Daoy (cell line): ENCODE measurements at places on chromosomes 1 and 21.

DNA sequence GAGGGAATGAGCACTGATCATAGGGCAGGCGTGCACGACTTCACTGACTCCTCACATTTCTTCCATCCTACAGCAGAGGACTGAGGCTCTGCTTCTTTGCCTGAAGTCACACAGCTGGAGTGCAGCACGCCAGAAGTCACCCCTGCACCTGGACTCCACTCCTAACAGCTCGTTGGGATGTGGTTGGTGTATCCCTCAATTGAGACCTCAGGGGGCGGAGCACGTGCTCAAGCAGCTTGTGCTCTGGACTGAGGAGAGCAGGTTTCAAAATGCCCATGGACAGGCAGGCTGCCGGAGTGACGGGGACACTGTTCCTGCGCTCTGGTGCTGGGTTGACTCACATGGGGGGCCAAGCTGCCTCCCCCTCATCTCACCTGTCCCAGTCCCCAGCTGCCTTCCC, 13.9 kb downstream of the CHIT1 start:
- no peak for DNase-seq

DNA sequence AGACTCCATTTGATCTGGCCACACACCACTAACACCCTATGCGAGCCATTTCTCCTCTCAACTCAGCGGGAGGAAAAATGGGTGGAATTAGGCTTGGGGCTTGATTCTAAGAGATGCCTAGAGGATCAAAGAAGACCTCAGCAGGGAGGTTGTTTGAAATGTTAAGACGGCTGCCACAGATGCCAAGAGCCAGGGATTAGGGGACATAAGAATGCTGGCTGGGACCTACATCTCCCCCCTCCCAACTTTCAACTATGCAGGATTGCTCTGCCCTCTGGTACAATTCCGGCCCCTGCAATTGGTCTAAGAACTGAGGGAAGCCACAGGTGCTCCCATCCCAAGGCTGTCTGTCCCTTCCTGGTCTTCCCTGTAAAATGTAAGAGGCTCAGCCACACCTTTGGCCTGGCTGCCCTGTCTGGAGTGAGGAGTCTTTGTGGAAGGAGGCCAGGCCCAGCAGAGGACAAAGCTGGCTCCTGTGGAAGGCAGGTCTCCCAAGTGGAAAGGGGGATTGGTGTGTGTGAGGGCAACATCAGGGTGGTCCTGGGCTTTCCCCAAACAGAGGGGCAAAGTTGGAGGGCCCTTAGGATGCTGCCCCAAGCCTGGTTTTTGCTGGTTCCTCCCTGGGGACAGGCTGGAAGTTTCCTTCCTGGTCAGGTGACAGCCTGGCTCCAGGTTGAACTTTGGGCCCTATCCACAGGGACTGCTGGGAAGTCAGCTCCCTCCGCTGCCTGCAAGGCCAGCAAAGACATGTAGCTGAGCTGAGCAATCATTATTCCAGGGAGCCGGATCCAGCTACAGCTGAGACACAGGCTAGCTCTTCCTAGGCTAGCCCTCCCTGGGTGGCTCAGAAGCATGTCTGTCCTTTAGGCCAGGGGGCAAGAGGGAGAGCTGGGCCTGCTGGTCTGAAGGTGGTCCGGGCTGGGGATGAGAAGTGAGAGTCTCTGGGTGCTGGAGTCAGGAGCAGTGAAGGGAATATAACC, 34.5 kb upstream of the SYNC start:
- DNase-seq = no peak

GRCh38 chr1:87042111-87042811, 127.8 kb downstream of the HS2ST1 start:
- no peak for DNase-seq

DNA sequence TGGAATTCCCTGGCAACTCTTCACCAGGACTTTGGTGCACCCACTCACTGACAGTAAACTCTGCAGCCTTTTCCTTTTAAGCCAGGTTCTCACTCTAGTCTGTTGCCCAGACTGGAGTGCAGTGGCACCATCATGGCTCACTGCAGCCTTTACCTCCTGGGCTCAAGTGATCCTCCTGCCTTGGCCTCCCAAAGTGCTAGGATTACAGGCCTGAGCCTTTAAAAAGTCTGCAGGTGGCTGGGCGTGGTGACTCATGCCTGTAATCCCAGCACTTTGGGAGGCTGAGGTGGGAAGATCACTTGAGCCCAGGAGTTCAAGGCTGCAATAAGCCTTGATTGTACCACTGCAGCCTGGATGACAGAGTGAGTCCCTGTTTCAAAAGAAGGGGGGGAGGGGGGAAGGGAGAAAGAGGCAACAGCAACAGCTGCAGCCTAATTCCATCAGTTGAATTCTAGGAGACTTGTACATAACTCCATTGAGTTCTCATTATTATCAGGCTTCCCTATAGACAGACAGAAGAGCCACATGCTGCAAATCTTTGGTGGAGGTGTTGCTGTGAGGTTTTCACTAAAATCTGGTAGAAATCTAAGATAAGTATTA, 8.1 kb upstream of the HNRNPR start:
- no peak for DNase-seq

GRCh38 chr1:15994590-15995351, 9.3 kb upstream of the SRARP start:
- DNase-seq = peak; percentile 60

- no peak for DNase-seq
Observed at GRCh38 chr1:25658791-25659431, 42.3 kb downstream of the MAN1C1 start.

DNA sequence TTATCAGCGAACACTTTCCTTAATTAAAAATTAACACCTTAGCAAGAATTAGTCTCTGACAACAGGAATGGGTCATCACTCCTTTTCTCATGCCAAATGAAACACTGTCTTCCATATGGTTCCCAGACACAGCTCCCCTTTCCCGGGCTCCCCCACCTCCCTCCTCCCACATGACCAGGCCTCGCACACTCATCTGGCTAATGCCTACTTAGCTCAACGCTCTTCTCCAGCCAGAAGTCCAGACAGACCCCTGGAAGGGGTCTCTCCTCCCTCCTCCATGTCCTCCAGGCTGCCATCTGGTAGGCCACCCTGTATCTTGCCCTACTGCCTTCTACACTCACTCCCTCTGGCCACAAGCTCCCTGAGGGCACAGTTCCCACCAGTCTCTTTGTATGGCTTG, 39.9 kb downstream of the KCNC4 start:
- DNase-seq = no peak

- peak; percentile 48 for DNase-seq
Observed at GRCh38 chr1:207032528-207033017, at the start of gene C1orf116. C1orf116 (minus strand) TSS chr1:207032756; CDS start chr1:207027598, 5,158 bp downstream.

DNA sequence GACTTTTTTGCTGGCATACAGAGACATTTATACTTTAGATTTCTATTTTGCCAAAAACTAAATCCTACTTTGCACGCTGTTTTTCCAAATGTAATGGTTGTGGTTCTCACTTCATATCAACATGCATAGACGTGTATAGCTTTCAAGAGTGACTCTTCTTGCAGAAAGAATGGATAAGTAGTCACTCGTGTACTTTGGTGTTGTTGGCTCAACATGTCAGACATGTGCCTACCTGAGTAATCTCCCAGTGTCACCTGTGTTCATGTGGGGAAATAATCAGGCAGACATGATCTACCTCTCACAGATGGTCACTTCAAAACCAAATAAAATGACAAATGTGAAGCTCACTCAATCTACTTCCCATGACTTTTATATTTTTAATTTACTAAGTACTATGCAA, 73.1 kb downstream of the GPR88 start:
- DNase-seq = no peak
